ENCODE measurements at places on chromosomes 12 and 14.
A peak's percentile ranks its signal among the peaks of the same experiment; 100 is the strongest.

DNA sequence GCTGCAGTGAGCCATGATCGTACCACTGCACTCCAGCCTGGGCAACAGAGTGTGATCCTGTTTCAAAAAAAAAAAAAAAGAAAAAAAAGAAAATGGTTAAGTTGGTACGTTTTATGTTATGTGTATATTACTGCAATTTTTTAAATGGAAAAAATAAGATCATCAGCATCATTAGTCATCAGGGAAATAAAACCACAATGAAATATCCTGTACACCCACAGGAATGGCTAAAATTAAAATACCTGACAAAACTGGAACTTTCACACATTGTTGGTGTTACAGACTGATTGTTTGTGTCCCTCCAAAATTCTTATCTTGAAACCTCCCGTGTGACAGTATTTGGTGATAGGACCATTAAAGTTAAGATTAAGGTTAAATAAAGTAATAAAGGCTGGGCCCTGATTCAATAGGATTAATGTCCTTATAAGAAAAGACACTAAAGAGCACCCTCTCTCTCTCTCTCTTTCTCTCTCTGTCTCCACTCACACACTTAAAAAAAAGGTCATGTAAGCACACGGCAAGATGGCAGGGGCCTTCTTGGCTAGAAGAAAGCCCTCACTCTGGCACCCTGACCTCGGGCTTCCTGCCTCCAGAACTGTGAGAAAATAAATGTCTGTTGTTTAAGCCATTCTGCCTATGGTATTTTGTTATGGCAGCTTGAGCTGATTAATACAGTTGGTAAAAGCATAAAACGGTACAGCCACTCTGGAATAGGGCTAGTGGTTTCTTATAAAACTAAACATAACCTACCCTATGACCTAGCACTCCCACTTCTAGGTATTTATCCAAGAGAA, 48.3 kb upstream of the ZFP36L1 start:
- DNase-seq, result no peak

DNA sequence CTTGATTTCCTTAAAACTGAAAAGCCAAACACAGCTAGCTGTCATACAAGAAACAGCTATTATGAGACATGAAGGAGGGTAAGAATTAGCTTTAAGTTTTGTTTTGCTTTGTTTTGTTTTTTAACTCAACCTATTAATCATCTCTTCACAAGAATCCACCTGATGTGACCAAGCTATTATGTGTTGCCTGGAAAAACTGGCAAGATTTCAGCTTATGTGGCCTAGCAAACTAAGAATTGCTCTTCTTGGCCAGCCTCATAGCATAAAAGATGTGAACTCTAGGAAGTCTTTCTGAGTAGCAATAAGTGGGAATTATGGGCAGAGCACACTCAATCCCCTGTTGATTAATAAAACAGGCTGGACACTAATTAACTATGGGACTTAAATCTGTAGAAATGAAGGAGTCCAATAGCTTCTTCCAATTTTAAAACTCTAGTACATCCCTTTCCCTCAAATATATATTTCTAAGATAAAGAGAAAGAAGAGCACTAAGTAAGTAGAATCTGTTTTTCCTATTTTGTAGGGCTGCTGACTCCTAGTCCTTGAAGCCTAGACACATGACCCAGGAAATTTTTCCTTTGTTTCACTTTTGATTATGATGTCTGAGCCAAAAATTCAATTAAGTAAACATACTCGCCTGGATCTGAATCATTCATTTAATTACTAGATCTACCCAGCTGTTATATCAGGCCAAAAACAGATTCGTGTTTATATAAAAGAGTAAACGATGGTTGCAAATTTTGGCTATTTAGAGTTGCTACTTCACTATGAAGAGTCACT, 75.7 kb downstream of the GTF2A1 start:
- no peak for DNase-seq

DNA sequence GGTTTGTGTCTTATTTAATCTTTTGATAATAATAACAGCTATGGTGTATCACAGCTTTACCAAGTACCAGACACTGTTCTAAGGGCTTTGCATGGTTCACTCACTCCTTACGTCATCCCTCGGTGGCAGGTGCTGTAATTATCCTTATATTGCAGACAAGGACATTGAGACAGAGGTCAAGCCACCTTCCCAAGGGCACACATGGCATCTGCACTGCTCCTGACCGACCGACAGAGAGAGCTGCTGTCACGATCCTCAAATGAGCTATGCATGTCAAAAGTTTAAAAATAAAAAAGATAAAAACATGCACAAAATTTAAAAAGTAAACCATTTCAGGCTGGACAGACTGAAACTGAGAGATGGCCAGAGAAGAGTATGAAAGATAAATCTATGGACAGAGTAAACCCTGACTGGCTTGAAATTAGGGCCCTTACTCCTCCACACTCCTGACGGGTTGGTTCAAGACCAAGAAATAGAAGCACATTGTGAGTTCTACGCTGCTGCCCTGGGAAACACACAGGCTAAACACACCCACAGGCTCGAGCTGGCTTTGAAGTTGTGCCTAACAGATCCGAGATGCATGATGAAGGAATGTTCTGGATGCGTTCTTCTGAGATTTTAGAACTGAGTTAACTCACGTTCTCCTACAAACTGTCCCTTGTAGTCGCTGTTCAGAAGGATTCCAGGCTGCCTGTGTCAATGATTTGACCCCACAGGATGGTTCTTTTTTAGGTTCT, 268.7 kb downstream of the ZFP36L1 start:
- no peak for DNase-seq

DNA sequence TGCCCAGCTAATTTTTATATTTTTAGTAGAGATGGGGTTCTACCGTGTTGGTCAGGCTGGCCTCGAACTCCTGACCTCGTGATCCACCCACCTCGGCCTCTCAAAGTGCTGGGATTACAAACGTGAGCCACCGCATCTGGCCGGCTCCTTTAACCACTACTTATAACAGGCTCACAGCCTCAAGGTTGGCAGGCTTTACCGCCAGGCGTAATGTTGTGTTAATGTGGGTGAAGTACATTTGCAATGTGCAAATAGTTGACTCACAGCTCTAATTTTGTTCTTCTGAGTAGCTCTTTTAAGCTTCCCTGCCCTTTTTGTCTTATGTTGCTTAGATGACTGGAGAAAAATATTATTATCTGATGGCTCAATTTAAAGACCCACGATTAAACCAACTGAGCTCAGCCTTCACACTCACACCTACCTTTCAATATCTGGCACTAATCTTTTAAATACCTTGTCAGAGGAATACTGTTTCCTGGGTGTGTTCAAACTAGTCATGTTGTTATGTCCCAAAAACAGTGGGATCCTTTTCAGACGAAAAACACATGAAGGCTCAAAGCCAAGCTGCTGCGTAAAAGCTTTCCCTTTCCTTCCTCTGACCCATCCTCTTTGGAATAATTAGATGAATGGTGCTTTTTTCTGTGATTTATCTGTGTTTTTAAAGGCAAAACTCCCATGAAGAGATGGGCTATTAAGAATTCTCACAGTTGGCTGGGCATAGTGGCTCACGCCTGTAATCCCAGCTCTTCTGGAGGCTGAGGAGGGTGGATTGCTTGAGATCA, 57.2 kb upstream of the USP44 start:
- no peak for DNase-seq

GRCh38 chr12:81502912-81503695, 256.0 kb downstream of the PPFIA2 start:
- DNase-seq, result no peak

GRCh38 chr14:34662561-34663088, 32.7 kb upstream of the SNX6 start:
- DNase-seq, result no peak

GRCh38 chr14:104743461-104744380, 9.2 kb upstream of the SIVA1 start:
- DNase-seq, result no peak

DNA sequence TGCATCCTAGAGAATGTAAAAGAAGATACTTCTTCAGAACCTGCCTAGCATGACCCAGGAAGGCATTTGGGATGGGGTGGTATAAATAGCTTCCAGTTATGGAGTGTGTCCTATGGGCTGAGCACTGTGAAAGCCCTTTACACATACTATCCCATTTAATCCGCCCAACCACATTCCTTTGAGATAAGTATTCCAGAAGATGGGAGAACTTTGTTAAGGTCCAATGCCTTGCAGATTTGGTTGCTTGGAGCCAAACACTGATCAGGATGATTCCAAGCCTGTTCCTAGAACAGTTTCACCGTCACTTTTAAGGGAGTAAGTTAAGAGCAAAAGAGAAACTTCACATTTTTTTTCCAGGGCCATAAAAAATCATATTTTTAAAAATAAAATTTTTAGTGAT, 82.5 kb upstream of the CLMN start:
- no peak for DNase-seq

DNA sequence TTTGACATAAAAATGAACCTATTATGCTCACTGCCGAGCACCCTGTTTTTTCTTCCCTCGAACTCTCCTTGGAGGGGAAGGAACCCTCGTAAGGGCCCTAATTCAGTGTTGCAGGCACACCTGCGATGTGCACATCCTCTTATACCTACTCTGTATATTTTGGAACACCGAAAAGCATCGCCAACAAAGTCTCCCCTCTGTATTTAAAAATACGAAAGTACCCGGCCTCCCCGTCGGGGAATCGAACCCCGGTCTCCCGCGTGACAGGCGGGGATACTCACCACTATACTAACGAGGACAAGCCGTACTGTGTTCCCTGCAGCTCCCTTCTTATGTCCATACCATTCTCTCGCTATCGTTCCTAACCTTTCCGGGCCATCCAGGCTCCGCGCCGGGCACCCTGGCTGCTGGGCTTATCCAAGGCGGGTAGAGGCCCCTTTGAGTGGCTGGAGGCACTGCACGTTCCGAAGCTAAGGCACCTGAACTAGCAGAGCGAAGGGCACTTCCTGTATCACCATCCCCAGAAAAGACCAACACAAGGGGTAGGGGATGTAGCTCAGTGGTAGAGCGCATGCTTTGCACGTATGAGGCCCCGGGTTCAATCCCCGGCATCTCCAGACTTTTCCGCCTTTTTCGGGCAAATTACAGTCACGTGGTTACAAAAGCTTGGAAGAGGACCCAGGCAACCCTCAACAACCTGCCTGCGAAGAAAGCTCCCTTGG, 25.1 kb upstream of the UBC start:
- peak; percentile 84 for DNase-seq

DNA sequence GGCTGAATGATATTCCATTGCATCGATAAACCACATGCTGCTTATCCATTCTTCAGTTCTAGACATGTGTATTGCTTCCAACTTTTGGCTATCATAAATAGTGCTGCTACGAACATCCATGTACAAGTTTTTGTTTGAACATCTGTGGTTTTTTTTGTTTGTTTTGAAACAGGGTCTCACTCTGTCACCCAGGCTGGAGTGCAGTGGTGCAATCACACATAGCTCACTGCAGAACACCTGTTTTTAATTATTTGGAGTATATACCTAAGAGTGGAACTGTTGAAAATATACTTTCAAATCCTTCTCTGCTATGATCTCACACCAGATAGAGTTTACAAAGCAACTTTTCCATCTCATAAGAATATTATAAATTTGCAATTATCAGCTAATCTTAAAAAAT, 124.2 kb downstream of the TTC7B start:
- no peak for DNase-seq

- DNase-seq, result peak; percentile 89
Measured at GRCh38 chr14:91173221-91173670, 59.4 kb downstream of the DGLUCY start.

DNA sequence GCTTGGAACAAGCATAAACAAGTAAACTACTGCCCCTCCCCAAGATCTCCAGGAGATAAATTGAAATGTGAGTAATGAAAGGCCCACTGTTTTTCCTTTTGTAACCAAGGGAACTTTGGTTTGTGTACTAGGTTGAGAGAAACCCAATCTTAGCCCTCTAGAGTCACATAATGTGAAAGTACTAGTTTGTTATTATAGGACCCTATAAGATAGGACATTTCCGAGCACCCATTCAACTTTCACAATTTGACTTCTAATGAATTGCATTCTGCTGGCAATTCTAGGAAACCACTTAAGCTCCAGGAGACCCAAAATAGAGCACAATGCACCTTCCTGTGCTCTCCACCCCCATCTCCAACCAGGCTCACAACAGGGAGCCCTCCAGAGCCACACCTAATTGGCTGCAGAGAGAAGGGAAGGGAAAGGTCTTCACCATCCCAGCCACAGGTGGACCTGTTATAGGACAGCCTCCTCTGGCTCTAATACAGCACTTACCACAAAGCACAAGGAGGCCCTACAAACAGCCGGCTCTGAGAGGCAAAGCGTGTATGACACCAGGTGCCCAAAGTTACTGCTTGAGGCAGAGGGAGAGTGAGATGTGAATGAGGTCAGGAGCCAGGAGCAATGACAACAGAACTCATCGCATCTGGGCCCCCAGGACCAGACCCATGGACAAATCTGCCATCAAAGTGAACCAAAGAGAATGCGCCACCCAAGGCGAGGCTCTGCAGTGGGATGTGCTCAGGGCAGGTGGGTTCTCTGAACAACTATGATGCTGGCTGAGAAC, 163.3 kb upstream of the NTF3 start:
- DNase-seq, result no peak

DNA sequence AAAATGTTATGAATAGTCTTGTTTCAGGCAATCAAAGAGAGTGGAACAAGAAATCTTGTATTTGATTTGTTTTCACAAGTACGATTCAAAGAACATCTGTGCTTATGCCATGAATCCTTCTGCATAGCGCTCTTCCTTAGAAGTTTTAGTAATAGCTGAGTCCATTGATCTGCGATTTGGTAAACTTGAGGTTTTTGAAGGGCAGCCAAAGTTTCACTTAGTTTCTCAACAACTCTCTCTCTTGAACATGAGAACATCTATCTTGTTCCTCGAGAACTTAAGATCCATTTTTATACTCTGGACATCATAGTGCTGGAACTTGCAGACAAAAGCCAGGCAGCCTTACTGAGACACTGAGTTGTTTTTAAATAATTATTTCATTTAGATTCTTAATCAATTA, 96.2 kb upstream of the USP15 start:
- DNase-seq, result no peak

DNA sequence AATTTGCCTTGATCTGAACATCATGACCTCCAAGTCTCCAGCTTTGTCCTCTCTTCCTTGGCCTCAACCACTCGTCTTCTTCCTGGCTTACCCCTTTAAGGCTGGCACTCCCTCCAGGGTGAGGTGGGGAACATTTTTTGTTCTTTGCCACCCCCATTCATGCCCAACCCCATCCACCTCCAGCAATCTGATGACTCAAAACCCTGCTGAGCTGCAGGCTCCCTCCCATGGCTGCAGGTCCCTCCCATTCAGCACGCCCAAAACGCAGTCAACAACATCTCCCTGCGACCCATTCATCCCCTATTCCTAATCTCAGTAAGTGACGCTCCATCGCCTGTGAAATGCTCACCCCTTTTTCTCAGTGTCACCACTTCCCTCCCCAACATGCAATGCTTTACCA, 138.8 kb upstream of the PRMT8 start:
- DNase-seq, result no peak
